ENCODE measurements at places on chromosomes 11 and 22.

GRCh38 chr11:134634897-134635831 lies 223.1 kb upstream of the B3GAT1 start:
- no peak for DNase-seq

DNA sequence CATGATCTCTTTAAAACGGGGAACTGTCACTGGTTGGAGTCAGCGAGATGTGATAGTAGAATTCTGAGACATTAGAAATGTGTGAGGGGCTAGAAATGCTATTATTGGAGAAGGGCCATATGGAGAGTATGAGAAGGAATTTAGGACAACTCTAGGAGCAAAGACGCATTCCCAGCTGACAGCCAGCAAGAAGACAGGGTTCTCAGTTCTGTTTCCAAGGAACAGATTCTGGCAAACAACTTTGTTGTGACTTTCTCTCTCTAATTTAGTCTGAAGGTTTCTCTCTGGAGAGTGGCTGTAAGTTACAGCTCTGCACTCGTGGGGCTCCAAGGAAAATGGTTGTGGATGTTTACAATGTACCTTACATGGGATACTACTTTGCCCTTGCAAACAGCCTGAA lies 876.3 kb downstream of the FAM181B start:
- no peak for DNase-seq

GRCh38 chr11:66974724-66975404 lies at the start of gene C11orf86:
Gene C11orf86, plus strand, starts transcription at chr11:66975304. Its CDS starts 59 bp downstream, at chr11:66975363.
- DNase-seq = no peak

- no peak for DNase-seq
Observed at GRCh38 chr11:125476721-125477120, 19.3 kb downstream of the FEZ1 start.

- DNase-seq = no peak
Observed at GRCh38 chr11:66728693-66729385, at the start of gene SPTBN2. Gene SPTBN2, minus strand, starts transcription at chr11:66729216. Its CDS starts 7,976 bp downstream, at chr11:66721240.

- DNase-seq = no peak
Observed at GRCh38 chr11:82872377-82873150, 27.7 kb downstream of the PRCP start.

DNA sequence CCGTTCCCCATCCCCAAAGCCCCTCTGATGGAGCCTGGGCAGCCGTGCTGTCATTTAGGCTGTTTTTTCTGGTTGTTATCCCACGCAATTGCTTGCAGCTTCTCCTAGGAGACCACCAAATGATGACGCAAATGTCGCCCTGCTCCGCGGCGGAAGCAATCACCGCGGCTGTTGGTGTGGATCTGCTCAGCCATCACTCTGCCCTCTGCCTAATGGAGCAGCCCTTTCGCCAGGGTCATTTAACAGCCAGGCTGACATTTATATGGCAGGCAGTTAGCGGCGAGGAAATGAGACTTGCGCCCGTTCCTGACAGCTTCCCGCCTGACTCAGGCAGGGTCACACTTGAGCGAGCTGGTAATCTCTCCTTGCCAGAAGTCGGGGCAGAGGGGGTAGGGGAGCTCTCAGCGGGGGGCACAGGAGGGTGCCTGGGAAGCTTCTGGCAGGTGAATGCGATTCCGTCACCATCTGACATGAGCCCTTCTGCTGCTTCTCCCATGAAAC lies 97.9 kb upstream of the RTL6 start:
- no peak for DNase-seq

DNA sequence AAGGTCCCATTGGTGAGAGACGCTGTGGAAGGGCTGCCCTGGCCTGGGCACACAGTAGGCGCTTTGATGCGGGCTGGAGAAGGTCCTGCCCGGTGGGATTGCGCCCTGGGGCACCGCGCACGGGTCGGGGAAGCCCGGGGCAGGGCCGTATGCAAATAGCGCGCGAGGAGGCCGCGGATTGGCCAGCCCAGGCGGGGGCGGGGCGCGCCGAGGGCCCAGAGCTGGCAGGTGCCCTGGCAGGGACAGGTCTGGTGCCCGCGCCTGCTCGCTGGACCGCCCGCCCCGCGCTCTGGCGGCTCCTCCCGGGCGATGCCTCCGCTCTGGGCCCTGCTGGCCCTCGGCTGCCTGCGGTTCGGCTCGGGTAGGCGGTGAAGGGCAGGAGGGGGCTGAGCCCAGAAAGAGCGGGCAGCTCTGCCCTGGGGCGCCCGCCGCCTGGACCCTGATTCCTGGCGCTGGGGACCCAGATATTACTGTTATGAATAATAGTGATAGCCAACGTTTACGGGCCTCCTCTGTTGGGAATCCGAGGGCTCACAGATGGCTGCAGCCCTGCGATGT lies at the start of gene UPK3A:
UPK3A (plus strand) TSS at position 245 of the 558 bp plus-strand sequence; CDS start at position 310, 65 bp downstream.
- DNase-seq = peak; percentile 61

- no peak for DNase-seq
Observed at GRCh38 chr11:109680127-109680526, 258.1 kb downstream of the C11orf87 start.

GRCh38 chr11:130722401-130722800 lies 193.9 kb downstream of the SNX19 start:
- no peak for DNase-seq

- DNase-seq = no peak
Observed at GRCh38 chr11:126695293-126695692, 305.3 kb downstream of the KIRREL3 start.

GRCh38 chr11:88206751-88207150 lies 31.5 kb upstream of the RAB38 start:
- DNase-seq = no peak

DNA sequence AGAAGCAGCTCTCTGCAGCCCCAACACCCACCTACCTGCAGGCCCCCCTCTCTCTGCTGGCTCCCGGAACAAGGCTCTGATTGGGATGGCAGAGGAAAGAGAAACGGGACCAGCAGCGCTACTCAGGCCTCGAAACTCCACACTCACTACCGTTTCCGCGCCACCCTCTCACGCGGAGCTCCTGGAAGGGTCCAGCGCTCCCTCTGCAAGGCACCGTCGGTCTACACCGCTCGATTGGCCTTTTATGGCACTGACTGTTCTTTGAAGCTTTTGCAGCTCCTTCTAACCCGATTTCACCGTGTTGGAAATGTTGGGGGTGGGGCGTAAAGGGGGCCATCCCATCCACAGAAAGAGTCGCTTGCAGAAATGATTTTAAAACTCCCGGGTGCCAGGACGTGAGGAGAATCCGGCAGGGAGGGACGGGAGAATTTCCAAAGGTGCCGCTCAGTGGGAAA lies 323 bp upstream of the PANX1 start:
- no peak for DNase-seq

GRCh38 chr22:47715866-47716578 lies 953.6 kb downstream of the TBC1D22A start:
- no peak for DNase-seq

- no peak for DNase-seq
Observed at GRCh38 chr11:128227466-128227865, 359.9 kb downstream of the ETS1 start.

DNA sequence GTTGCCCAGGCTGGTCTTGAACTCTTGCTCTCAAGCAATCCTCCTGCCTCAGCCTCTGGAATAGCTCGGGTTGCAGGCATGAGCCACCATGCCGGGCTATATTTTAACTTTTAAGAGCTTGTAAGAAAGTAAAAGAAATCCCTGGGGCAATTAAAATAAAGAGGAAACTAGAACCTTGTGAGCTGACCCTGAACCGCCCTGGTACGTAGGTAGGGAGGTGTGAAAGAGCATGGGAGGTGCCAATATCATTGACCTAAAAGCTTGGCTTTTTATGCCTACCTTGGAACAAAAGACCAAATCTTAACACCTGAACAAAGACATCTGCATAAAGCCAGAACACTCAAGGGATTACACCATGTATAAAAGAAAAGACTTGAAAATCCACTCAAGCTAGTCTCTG lies 595.1 kb downstream of the SOX6 start:
- no peak for DNase-seq

GRCh38 chr11:133082841-133083488 lies 449.3 kb downstream of the OPCML start:
- peak; percentile 41 for DNase-seq

DNA sequence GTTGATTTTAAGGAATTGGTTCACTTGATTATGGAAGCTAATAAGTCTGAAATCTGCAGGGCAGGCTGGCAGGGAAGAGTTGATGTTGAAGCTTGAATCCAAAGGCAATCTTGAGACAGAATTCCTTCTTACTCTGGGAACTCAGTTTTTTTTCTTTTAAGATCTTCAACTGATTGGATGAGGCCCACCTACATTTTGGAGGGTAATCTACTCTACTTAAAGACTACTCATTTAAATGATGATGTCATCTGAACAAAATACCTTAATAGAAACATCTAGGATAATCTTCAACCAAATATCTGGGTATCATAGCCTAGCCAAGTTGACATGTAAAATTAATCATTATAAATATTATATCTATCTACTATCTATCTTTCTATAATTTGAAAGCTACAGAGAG lies 163.2 kb downstream of the PGR start:
- DNase-seq = no peak

GRCh38 chr11:2307501-2308331 lies 5.9 kb downstream of the TSPAN32 start:
- DNase-seq = no peak

- DNase-seq = no peak
Observed at GRCh38 chr11:113389272-113389671, 1.7 kb downstream of the ANKK1 start.

DNA sequence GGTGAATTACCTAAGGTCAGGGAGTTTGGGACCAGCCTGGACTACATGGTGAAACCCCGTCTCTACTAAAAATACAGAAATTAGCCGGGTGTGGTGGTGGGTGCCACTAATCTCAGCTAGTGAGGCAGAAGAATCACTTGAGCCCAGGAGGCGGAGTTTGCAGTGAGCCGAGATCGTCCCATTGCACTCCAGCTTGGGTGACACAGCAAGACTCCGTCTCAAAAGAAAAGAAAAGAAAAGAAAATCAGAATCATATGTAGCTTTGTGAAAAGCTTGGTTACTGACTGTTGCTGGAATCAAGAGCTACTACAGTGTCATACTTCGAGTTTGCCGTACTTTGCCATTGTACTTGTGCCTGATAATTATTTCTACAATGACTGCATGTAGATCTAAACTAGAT lies 4.2 kb upstream of the TMEM135 start:
- DNase-seq = no peak

GRCh38 chr11:109229682-109230081 lies 192.3 kb upstream of the C11orf87 start:
- DNase-seq = no peak

GRCh38 chr11:122207505-122207904 lies 91.5 kb upstream of the BLID start:
- no peak for DNase-seq

- no peak for DNase-seq
Observed at GRCh38 chr11:26862801-26863200, 131.1 kb upstream of the FIBIN start.
